ENCODE measurements at places on chromosomes 5 and 9. TPM values are rescaled to one million over a fixed set of nuclear protein-coding genes. Genes with fewer than 3 reads are reported as not detected.

GABRA6 gene
- total RNA-seq: not detected

SPATA31A6 gene
- not detected for total RNA-seq

KCNMB1 gene
- not detected for total RNA-seq

CSF2 gene
- 1.3 TPM for total RNA-seq

NEUROG1 gene
- not detected for total RNA-seq

SLC1A1 gene
- 1.7 TPM for total RNA-seq

SHC3 gene
- 0.24 TPM for total RNA-seq

All from A172 (cell line).